Heart right ventricle (tissue), 16 donors: ENCODE measurements at places on chromosomes 3 and 15. TPM values are rescaled to one million over a fixed set of nuclear protein-coding genes. Genes with fewer than 3 reads are reported as not detected.

GOLGA6B gene
- not detected for total RNA-seq

LARP6 gene
- 40.8 TPM for total RNA-seq

HRH1 gene
- 0.57 TPM for total RNA-seq

WDR93 gene
- not detected for total RNA-seq

CTDSPL gene
- 41.6 TPM for total RNA-seq

CCDC54 gene
- not detected for total RNA-seq

TRANK1 gene
- total RNA-seq: 5.1 TPM

LTK gene
- total RNA-seq: 0.28 TPM

SMCO1 gene
- total RNA-seq: 52.9 TPM

ASB7 gene
- total RNA-seq: 5.7 TPM

GOLGA8T gene
- total RNA-seq: 0.91 TPM

SERINC4 gene
- 0.38 TPM for total RNA-seq

SPSB4 gene
- 2.1 TPM for total RNA-seq

TRH gene
- not detected for total RNA-seq

ELL3 gene
- total RNA-seq: 0.86 TPM

CYP8B1 gene
- not detected for total RNA-seq

EOMES gene
- 0.21 TPM for total RNA-seq

SHC4 gene
- total RNA-seq: 1.7 TPM

CCDC14 gene
- total RNA-seq: 5.8 TPM

LSM3 gene
- 15.0 TPM for total RNA-seq

TMEM212 gene
- not detected for total RNA-seq

FSD2 gene
- total RNA-seq: 50.3 TPM

ZNF501 gene
- 5.0 TPM for total RNA-seq

CTXN2 gene
- total RNA-seq: not detected

EAF2 gene
- total RNA-seq: 5.2 TPM

DNAH1 gene
- 3.7 TPM for total RNA-seq

ADAMTS17 gene
- total RNA-seq: 1.8 TPM

PLSCR2 gene
- total RNA-seq: not detected

SECISBP2L gene
- 44.4 TPM for total RNA-seq

ZNF197 gene
- 12.7 TPM for total RNA-seq

IL5RA gene
- total RNA-seq: not detected

RCCD1 gene
- 11.8 TPM for total RNA-seq

C2CD4A gene
- not detected for total RNA-seq

TFG gene
- total RNA-seq: 94.2 TPM

KLHL40 gene
- total RNA-seq: 1.5 TPM

ERICH6 gene
- total RNA-seq: 0.20 TPM

CCR9 gene
- total RNA-seq: not detected

FGD5 gene
- 14.2 TPM for total RNA-seq

SLC28A1 gene
- 0.27 TPM for total RNA-seq

SCN11A gene
- total RNA-seq: 0.12 TPM

RAMAC gene
- total RNA-seq: 17.8 TPM

MYL3 gene
- 7,633 TPM for total RNA-seq

INSYN1 gene
- 60.8 TPM for total RNA-seq

IMPG2 gene
- 0.19 TPM for total RNA-seq

CPLX3 gene
- not detected for total RNA-seq

ANKRD63 gene
- not detected for total RNA-seq

GOLGA6L9 gene
- 1.1 TPM for total RNA-seq

LZTFL1 gene
- total RNA-seq: 6.0 TPM

CLDN16 gene
- not detected for total RNA-seq

CCDC51 gene
- 11.7 TPM for total RNA-seq

KY gene
- 6.8 TPM for total RNA-seq

DUOXA2 gene
- not detected for total RNA-seq

ANKUB1 gene
- not detected for total RNA-seq
